ENCODE measurements at places on chromosomes 12 and 14.

GRCh38 chr12:12097891-12098690 lies 27.4 kb downstream of the BCL2L14 start:
- no peak for DNase-seq

- no peak for DNase-seq
Measured at GRCh38 chr12:9240776-9241175, 32.6 kb upstream of the PZP start.

DNA sequence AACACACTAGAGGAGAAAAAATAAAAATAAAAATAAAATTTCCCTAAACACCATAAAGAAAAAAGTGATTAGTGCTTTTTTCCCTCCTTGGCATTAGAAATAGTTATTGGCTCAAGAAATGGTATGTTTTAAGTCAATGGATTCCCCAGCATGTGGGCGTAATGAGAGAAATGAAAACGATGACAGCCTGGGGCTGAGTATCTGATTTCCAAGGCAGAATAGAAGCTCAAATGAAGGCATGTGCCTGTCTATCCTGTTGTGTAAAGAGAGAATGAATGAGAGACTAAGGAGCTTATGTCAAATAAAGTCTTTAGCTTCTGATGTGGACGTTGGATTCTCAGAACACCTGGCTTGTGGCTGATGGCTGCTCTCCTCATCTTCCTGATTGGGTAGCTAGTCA lies 1408.4 kb upstream of the TMEM132C start:
- DNase-seq: no peak

GRCh38 chr14:55957950-55958349 lies 160.3 kb upstream of the PELI2 start:
- DNase-seq: no peak

GRCh38 chr14:22387776-22388241 lies 201.2 kb downstream of the DAD1 start:
- DNase-seq: no peak

DNA sequence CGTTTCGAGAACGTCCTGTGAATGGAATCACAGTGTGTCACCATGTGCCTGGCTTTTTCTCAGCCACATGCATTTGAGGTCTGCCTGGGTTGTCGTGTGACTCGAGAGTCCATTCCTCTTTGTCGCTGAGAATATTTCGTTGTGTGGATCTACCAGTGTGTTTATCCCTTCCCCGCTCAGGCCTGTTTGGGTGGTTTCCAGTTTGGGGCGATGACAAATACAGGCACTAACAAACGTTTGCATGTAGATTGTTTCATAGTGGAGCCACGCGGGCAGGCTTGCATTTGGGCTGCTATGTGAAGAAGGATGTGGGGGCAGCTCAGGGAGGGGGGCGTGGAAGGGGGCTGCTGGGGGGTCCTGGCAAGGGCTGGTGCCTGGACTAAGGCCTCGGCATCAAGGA lies 14.1 kb downstream of the RIN3 start:
- DNase-seq: no peak

GRCh38 chr12:66594688-66595087 lies 84.2 kb downstream of the GRIP1 start:
- DNase-seq: no peak

All from stimulated activated CD4-positive, alpha-beta T cell treated with anti-CD3 and anti-CD28 coated beads, Interleukin-2, amount 100 ng/mL, for 4 hours (primary cell).